ENCODE measurements at places on chromosomes 6 and 20.

- no peak for DNase-seq
Observed at GRCh38 chr6:104969108-104969507, 12.2 kb downstream of the LIN28B start.

DNA sequence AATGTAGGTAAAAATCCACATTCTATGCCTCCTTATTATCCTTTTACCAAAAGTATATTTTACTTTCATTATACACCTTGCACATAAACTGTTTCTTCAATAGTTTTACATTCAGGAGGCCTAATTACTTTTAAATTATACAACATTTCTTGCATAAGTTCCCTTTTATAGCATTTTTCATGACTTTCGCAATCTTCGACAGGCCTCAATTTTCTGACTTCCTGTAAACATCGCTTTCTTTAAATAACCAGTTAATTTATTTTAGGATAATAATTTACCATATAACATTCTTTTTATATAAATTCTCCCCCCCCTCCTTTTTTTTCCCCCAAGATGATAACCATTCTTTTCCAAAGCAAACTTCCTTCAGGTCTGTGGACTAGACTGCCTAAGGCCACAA lies 9.2 kb downstream of the SLC35A1 start:
- DNase-seq = no peak

GRCh38 chr6:130935978-130936377 lies 108.8 kb downstream of the SMLR1 start:
- no peak for DNase-seq

- DNase-seq = no peak
Observed at GRCh38 chr20:47818466-47818865, 33.2 kb upstream of the SULF2 start.

- DNase-seq = no peak
Observed at GRCh38 chr6:96304997-96305396, 216.6 kb upstream of the UFL1 start.

- no peak for DNase-seq
Observed at GRCh38 chr20:23152902-23153301, 66.8 kb upstream of the CD93 start.

DNA sequence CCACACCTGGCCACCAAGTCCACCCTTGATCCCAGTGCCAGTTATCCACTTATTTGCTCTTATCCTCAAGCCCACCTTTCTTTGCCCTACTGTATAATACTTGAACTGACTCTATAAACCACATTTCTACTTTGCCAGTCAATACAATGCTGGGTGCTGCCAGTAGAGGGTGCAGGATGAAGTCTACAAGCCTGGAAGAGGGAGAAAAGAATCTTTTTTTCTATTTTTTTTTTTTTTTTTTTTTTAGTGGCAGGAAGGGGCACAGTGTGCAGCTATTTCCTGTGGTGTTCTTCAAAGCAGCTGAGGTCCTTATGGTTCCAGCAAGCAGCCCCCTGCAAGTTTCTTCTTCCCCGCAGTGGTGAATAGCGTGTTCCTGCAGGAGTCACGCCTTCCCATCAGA lies 22.2 kb upstream of the GABRR1 start:
- DNase-seq = peak; percentile 24

DNA sequence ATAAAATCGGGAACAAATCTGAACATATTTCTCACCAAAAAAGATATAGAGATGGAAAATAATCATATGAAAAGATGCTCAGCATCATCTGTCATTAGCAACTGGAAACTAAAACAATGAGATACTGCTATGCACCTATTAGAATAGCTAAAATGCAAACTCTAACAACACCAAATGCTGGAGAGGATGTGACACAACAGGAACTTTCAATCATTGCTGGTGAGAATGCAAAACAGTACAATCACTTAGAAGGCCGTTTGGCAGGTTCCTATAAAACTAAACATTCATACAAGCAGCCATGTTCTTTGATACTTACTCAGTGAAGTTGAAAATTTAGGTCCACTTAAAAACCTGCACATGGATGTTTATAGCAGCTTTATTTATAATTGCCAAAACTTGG lies 67.0 kb downstream of the FAM50B start:
- peak; percentile 76 for DNase-seq

GRCh38 chr20:10605547-10606195 lies 68.1 kb downstream of the JAG1 start:
- DNase-seq = no peak

- no peak for DNase-seq
Observed at GRCh38 chr6:7341989-7342742, 29.2 kb upstream of the SSR1 start.

DNA sequence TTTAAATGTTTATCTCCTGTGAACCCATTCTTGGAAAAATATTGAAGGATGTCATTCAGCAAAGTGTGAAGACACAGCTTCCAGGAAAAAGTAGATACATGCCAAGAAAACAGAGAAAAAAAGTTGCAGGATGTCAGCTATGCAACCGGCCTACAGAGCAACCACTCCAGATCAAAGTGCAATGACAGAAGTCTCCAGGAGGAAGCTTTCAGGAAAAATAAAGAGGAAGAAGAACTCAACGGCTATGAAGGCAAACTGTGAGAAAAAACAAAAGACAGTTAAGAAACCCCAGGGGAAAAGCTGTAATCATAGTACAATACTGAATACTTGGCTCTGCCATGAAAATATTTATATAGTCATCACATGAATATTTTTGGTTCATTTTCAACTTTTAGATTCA lies 30.6 kb downstream of the REPS1 start:
- no peak for DNase-seq

- DNase-seq = no peak
Observed at GRCh38 chr6:100568255-100568654, 103.5 kb upstream of the SIM1 start.

GRCh38 chr6:92784235-92784634 lies 635.1 kb downstream of the EPHA7 start:
- DNase-seq = no peak

All from kidney capillary endothelial cell (primary cell).